Bladder microvascular endothelial cell (primary cell): ENCODE measurements at places on chromosomes 2 and 18. TPM values are rescaled to one million over a fixed set of nuclear protein-coding genes. Genes with fewer than 3 reads are reported as not detected.

The SRD5A2 gene
- total RNA-seq = not detected in 2 replicates

The ACMSD gene
- not detected in 2 replicates for total RNA-seq

The FMNL2 gene
- total RNA-seq = 18.6 and 57.6 TPM in 2 replicates

The STAT4 gene
- total RNA-seq = under 0.01 and 1.4 TPM in 2 replicates

The MARCO gene
- not detected in 2 replicates for total RNA-seq

The DNAJC5G gene
- 0.16 and 4.4 TPM in 2 replicates for total RNA-seq

The GTF2A1L gene
- 0.19 TPM in 1 of 2 replicates, not detected in the other for total RNA-seq

The CFAP221 gene
- 0.06 and 0.16 TPM in 2 replicates for total RNA-seq

The LIPT1 gene
- total RNA-seq = 3.1 and 5.8 TPM in 2 replicates

The TBR1 gene
- total RNA-seq = under 0.01 TPM in 1 of 2 replicates, not detected in the other

The METTL5 gene
- total RNA-seq = 29.0 and 35.6 TPM in 2 replicates

The RGPD3 gene
- under 0.01 and 0.19 TPM in 2 replicates for total RNA-seq

The MC5R gene
- not detected in 2 replicates for total RNA-seq

The RAD51AP2 gene
- total RNA-seq = not detected in 2 replicates

The SERPINB12 gene
- total RNA-seq = not detected in 2 replicates

The SYT4 gene
- total RNA-seq = not detected in 2 replicates

The DNAH6 gene
- under 0.01 TPM in 1 of 2 replicates, not detected in the other for total RNA-seq

The BMP10 gene
- total RNA-seq = not detected in 2 replicates

The ERFE gene
- 0.19 and 0.65 TPM in 2 replicates for total RNA-seq

The MATN3 gene
- 1.0 and 1.9 TPM in 2 replicates for total RNA-seq

The PLA2R1 gene
- 6.5 and 37.4 TPM in 2 replicates for total RNA-seq

The ABCG5 gene
- not detected in 2 replicates for total RNA-seq

The ZNF892 gene
- 3.6 and 7.7 TPM in 2 replicates for total RNA-seq

The CD207 gene
- 0.16 TPM in 1 of 2 replicates, not detected in the other for total RNA-seq

The CCDC74A gene
- total RNA-seq = 3.7 and 6.4 TPM in 2 replicates

The FOXD4L1 gene
- under 0.01 and 0.06 TPM in 2 replicates for total RNA-seq

The INHA gene
- not detected in 2 replicates for total RNA-seq

The CXCR1 gene
- not detected in 2 replicates for total RNA-seq

The INPP1 gene
- total RNA-seq = 18.6 and 19.6 TPM in 2 replicates

The NT5DC4 gene
- total RNA-seq = not detected in 2 replicates

The STON1 gene
- total RNA-seq = 4.2 and 5.4 TPM in 2 replicates

The RALBP1 gene
- total RNA-seq = 76.9 and 77.3 TPM in 2 replicates

The RAB17 gene
- total RNA-seq = 0.97 and 6.8 TPM in 2 replicates

The ZNF521 gene
- total RNA-seq = 48.9 and 142 TPM in 2 replicates

The IL36B gene
- total RNA-seq = not detected in 2 replicates

The DSEL gene
- 2.6 and 11.9 TPM in 2 replicates for total RNA-seq

The TDRD15 gene
- not detected in 2 replicates for total RNA-seq

The UNC80 gene
- 0.13 TPM in 1 of 2 replicates, not detected in the other for total RNA-seq

The TIA1 gene
- total RNA-seq = 90.8 and 262 TPM in 2 replicates

The GKN2 gene
- total RNA-seq = not detected in 2 replicates

The KCNK3 gene
- not detected in 2 replicates for total RNA-seq

The DLGAP1 gene
- total RNA-seq = 3.7 TPM in 1 of 2 replicates, not detected in the other

The PMS1 gene
- total RNA-seq = 14.2 and 55.2 TPM in 2 replicates

The IL1RN gene
- not detected in 2 replicates for total RNA-seq

The MREG gene
- 1.9 and 3.0 TPM in 2 replicates for total RNA-seq

The KLHL14 gene
- total RNA-seq = 0.16 and 0.44 TPM in 2 replicates

The YES1 gene
- total RNA-seq = 94.1 and 131 TPM in 2 replicates

The TRIP12 gene
- total RNA-seq = 216 and 498 TPM in 2 replicates

The CYP1B1 gene
- 0.06 and 1.5 TPM in 2 replicates for total RNA-seq

The CCDC138 gene
- 5.2 and 6.6 TPM in 2 replicates for total RNA-seq

The RAMP1 gene
- 0.25 TPM in 1 of 2 replicates, not detected in the other for total RNA-seq

The NT5C1B gene
- not detected in 2 replicates for total RNA-seq

The CAPN13 gene
- total RNA-seq = not detected in 2 replicates

The TEX44 gene
- total RNA-seq = not detected in 2 replicates
